ENCODE measurements at places on chromosomes 12 and 14.

GRCh38 chr12:100793182-100793581, 1.4 kb upstream of the ANO4 start:
- no peak for DNase-seq

GRCh38 chr12:131136539-131136872, 182.8 kb downstream of the ADGRD1 start:
- DNase-seq, result no peak

- DNase-seq, result no peak
Observed at GRCh38 chr14:63387711-63388110, 69.0 kb upstream of the GPHB5 start.

- DNase-seq, result no peak
Observed at GRCh38 chr14:104224131-104224505, 85.7 kb downstream of the KIF26A start.

DNA sequence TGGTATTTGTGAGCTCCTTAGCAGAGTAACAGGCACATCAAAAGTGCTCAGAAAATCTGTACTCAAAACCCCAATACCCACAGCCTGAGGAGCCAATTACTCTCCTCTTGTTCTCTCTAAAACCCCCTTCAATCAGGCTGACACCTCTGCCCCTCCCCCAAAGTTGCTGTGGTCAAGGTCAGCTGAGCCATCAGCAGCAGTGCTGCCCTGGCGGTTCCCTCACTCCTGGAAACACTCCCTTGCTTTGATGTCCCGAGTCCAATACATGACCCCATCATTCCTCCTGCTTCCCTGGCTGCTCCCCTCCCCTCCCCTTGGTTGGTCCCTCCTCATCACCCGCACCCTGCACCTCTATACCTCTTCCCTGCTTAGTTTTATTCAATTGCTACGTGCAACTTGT, 57.2 kb upstream of the C14orf132 start:
- DNase-seq, result no peak

DNA sequence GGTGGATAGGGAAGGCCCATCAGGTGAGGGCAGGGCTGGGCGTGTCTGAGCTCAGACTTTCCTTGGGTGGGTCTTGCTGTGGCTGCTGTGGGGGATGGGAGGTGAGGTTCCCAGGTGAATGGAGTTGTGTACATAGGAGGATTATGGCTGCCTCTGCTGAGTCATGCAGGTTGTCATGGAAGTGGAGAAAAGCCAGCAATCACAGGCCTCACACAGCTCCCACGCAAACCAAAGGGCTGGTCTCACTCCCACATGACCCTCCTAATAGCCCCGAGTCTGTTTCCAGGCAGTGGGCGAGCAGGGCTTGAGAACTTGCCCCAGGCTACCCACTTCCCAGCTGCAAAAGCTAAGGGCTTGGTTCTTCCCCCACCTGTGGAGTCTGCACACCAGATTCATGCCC, 149.5 kb downstream of the IPO8 start:
- DNase-seq, result no peak

DNA sequence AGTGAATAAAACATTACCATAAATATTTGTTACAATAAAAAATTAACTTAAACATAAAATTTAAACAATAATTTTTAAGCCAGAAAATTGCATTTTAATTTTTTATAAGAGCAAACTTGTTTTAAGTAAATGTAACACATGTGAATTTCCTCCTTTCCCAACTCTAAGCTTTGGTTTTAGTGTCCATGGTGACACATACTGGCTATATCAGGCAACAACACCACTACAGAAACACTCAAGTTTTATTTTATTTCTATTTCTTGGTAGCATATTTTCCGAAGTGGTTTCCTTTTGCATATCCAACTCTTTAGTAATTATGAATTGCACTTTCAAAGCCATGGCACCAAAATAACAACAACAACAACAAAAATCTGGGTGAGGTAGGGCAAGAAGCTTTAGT, 2.2 kb downstream of the NELL2 start:
- no peak for DNase-seq

GRCh38 chr12:9607716-9608115, at the start of gene KLRB1:
KLRB1 (minus strand) TSS chr12:9607916; CDS start chr12:9607839, 77 bp downstream.
- no peak for DNase-seq

All from hematopoietic multipotent progenitor cell treated with erythropoietin and hydrocortisone succinate and interleukin-3 and kit ligand, for 15 days (in vitro differentiated cells).